Cortex of kidney (tissue), 1 donor: ENCODE measurements at places on chromosomes 5 and 9.

DNA sequence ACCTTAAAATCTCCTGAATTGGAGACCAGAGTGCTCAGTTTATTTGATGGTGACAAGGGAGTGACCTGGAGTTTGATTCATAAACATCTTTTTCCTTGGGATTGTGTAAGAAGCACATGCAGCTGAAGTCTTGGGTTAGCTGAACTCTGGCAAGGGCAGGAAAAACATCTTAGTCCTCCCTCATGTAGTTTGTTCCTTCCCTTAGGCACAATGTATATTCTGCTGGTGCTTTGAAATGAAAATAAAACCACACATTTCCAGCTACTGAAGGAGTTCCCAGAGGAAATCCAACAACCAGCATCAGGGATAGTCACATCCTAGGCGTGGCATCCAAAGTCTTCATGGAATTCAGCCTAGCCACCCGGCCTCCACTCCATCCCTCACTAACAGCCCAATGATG lies 95.2 kb upstream of the PAPPA start:
- no peak for DNase-seq

DNA sequence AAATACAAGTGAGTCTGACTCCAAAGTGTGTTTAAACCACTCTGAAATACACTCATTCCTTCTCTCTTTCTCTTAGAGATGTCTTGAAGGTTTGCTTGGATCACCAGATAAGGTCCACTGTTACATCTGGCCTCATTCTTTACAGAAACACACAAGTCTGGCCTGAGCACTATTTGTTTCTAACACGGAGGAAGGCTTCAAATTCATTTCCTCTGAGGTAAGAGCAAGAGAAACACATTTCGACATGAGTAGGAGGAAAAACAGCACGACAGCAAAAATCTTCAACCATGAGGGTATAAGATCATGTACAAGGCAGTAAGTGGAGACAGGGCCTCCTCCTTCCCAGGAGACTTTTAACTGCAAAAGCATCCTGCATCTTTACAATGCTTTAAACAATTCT lies 8.0 kb downstream of the SIL1 start:
- no peak for DNase-seq

DNA sequence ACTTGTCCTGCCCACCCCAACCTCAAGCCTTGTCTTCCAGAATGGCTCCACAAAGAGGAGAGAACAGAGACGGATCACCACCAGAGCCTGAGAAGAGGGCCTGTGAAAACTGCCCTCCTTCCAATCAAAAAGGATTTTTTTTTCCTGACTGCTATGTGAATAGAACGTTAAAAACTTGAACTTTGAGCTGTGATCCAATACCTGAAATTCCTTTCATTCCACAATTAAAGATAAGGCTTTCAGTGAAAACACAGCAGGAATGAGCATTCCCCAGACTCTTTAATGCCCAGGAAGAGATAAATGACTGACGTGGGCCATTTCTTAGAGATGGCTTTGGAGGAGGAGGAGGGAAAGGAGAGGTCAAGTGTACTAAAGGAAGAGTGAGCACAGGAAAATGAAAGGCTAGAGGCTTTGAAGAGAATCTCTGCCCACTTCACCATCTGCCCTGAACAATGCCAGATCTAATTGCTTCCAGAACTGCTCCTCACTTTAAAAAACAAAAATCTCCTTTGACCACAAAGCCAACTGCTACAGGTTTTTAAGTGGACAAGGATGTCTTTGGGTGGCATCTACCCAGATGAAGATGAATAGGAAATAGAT lies 177.9 kb upstream of the MAP3K1 start:
- DNase-seq = no peak

- DNase-seq = no peak
Measured at GRCh38 chr5:158270996-158271554, 412.1 kb upstream of the CLINT1 start.

GRCh38 chr5:174082286-174082685 lies 36.8 kb downstream of the NSG2 start:
- no peak for DNase-seq

DNA sequence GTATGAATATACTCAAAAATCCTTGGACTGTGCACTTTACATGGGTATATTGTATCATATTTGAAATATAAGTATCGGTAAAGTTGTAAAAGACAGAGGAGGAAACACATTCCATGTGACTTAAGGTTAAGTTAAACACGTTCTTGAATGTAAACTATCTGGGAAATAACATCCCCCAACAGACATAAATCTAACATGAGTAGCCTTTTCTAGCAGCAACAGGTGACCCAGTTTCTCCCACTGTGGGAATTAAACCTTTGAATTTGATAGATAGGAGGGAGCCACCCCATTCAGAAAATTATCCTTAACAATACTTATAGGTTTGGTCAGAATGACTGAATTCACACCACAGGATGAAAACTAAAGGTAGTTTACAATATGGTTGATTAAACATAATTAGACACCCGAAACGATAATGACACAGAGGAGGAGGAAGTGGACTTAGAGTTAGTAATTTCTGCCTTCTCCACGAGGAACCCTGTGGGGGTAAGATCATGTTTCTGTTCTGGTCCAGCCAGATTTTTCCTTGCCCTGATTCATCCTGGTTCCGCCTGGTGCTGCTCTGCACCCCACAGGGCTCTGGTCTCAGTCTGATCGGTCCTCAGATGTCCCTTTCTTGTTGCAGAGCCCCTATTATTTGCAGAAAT lies 84.6 kb upstream of the DNAH5 start:
- no peak for DNase-seq

GRCh38 chr5:8239198-8239597 lies 370.2 kb downstream of the MTRR start:
- no peak for DNase-seq

GRCh38 chr5:52705720-52706119 lies 82.0 kb upstream of the ITGA1 start:
- DNase-seq = no peak
